ENCODE measurements at places on chromosomes 5 and 9.

DNA sequence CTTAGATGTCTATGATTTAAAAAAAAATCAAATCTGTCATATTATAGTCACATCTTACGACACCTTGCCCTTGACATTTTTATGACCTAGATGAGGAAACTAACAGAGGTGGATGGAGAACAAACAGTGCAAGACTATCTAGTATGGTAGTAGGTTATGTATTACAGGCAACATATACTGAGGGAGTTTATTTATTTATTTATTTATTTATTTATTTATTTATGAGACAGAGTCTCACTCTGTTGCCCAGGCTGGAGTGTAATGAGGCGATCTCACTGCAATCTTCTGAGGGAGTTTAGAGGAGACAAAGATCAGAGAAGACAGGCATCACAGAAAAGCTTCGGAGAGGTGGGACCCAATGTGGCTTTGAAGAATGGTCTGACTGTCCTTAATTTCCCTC, 4.5 kb upstream of the PBX3 start:
- DNase-seq = no peak

- DNase-seq = no peak
Measured at GRCh38 chr5:31993165-31993961, 180.8 kb downstream of the GOLPH3 start.

DNA sequence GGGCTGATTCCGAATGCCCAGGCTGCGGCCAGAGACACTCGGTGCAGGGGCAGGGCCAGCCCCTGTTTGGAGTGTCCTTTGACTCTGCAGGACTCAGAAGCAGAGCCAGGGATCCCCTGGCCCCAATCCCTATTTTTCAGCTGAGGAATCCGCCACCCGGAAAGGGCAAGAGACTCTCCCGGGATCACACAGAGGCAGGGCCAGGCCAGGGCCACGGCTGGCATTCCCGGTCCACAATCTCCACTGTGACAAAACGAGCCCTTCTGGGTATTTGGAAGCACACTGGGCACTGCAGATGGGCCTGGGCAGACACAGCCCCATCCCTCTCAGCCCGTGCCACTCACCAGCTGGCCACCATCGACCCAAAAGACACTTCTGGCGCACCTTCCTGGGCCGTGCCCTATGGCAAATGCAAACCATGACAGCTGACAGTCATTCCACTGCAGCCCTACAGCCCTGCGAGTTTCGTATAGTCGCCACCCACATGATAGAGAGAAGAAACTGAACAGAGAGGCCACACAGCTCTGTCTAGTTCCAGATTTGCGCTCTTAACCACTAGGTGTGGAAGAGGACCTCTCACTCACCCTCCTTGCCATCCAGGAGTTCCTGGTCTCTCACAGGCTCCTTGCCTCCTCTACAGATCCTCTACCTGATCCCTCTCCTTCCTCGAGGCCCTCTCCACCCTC, 13.3 kb downstream of the NR5A1 start:
- DNase-seq = no peak

DNA sequence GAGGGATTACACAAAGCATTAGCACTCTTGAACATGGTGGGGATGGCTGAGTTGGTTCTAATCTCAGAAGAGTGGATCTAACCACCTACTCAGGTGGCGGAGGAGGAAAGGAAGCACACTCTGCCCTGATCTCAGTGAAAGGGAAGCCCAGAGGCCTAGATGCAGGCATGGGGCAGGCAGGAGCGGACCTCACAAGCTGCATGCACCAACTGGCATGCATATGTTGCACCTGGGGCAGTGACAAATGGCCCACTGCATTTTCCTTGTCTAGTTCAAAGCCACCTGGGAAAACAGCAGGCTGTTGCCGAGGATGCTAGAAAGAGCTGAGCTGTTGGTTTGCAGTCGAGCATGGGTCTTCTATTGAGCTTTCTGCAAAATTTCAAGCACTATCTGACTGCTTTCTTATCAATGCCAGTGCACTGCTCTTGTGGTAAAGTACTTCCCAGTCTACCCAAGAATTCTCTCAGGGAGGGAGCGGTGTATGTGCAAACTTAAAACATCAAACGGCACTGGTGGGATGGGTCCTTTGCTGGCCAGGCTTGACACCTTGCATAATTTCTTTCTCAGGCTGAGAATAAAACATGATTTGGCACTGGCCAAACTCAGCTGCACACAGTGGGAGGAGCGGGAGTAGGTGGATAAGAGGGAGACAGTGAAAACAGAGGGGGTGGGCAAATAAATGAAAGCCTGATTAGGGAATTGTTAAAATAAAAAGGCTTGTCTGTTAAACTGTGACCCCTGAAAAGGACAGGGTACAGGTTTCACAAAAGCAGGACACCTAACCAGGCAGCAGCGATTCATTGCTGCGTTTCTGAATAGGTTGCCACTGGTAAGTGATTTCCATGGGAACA, 108.9 kb downstream of the MARCHF3 start:
- no peak for DNase-seq

GRCh38 chr5:80181618-80182211, 74.1 kb downstream of the SERINC5 start:
- no peak for DNase-seq

DNA sequence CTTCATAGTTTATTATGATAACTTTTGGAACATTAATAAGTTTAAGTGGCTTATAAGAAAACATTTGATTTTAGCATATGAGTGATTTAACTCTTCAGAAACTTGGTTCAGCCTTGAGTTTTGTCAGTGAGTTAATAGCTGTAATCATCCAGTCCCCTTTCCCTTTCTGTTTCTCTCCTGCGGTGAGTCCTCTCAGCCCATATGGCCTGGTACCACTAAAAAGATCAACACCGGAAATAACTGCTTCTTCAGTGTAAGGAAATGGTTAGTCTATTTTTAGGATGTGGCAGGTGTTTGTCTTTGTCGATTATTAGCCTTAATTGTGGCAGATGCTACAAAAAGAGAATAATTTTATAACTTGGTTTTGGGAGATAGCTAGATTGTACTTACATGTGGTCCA, 120.2 kb upstream of the GRHPR start:
- no peak for DNase-seq

DNA sequence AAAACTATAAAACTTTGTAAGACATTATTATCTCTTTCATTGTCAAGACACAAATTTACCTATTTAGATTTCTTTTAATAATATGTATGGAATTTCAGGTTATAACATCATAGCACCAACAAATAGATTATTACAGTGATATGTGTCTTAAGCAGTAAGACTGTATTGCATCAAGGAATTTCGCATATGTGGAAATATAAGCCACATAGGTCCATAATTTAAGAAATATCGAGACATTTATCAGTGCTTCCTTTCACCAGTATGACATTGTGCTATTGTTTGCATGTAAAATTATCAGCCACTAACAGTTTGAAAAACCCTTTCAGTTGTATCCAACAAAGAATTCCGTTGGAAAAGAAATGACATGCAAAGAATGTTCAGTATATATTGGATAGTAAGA, 186.7 kb upstream of the RASA1 start:
- DNase-seq = no peak

- DNase-seq = no peak
Measured at GRCh38 chr5:87411973-87412629, 629 bp downstream of the CCNH start.

- no peak for DNase-seq
Measured at GRCh38 chr5:78779771-78780616, 131.4 kb upstream of the LHFPL2 start.

GRCh38 chr5:158852622-158853021, 247.1 kb downstream of the EBF1 start:
- DNase-seq = no peak

GRCh38 chr9:27090711-27091110, 18.3 kb upstream of the TEK start:
- DNase-seq = no peak

GRCh38 chr5:78923622-78923970, 61.5 kb downstream of the ARSB start:
- DNase-seq = no peak

- no peak for DNase-seq
Measured at GRCh38 chr9:121199921-121200320, 1.7 kb downstream of the RAB14 start.

- no peak for DNase-seq
Measured at GRCh38 chr5:4989118-4989517, 151.0 kb upstream of the ADAMTS16 start.

DNA sequence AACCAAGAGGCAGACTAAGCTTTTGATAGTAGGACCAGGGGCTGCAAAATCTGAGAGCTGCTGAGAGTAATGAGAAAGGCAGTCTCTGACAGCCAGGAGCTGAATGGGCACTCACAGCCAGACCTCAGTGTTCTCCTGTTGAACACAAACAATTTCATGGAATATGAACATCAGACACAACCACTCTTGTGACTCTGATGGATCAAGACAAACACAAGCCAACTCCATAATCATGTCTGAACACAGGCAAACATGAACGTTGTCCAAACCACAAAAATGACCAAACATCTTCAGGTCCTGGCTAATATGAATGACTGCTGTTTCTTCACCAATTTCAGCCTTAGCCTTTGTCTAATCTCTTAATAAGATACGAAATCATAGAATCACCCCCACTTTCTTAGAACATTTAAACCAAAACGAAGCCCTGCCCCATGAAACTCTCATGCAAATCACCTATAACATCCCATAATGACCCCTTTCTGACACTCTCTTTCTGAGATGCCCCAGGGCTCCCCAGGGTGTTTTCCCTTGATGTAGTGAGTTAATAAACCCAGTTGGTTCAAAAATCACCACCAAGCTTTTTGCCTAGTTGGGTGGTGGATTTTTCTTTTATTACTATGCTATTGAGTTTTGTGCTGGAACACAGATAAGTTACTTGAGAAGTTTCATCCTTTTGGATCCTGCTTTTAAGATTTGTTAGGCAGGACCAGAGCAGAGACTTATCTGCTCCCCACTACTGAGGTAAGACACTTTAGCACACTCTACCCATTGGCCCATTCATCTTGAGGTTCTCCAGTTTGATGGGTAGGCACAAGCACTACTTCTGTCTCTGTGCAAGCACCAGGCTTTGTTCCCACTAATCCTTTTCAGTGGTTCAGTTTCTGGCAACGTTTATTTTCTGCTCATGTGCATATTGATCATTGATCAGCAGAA, 5.9 kb upstream of the ERAP2 start:
- no peak for DNase-seq

- no peak for DNase-seq
Measured at GRCh38 chr5:27311544-27311943, 273.2 kb upstream of the CDH9 start.

GRCh38 chr5:142016556-142016955, 3.7 kb upstream of the GNPDA1 start:
- peak; percentile 18 for DNase-seq

- DNase-seq = no peak
Measured at GRCh38 chr5:59709346-59709821, 184.1 kb downstream of the PDE4D start.

- DNase-seq = no peak
Measured at GRCh38 chr5:170848033-170848432, 13.8 kb upstream of the RANBP17 start.

- DNase-seq = no peak
Measured at GRCh38 chr5:135503871-135504270, 31.9 kb downstream of the NEUROG1 start.

GRCh38 chr5:2091921-2092320, 209.2 kb upstream of the IRX4 start:
- no peak for DNase-seq

DNA sequence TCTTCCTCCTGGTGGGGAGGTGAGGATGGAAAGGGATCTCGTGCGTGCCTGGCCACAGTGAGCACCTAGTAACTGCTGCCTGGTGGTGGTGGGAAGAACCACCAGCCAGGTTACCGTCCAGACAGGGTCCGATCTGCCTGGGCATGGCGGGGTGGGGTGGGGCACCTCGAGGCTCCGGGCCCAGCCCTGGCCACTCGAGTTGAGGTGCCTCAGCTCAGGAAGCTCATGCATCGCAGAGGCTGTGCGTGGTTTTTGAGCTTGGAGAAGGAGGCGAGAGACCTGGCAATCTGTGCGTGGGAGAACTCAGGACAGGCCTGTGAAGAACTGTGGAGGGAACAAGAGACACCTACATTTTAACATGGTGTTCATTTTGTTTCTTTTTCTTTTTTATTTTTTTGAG, 31.0 kb upstream of the FIBCD1 start:
- no peak for DNase-seq

DNA sequence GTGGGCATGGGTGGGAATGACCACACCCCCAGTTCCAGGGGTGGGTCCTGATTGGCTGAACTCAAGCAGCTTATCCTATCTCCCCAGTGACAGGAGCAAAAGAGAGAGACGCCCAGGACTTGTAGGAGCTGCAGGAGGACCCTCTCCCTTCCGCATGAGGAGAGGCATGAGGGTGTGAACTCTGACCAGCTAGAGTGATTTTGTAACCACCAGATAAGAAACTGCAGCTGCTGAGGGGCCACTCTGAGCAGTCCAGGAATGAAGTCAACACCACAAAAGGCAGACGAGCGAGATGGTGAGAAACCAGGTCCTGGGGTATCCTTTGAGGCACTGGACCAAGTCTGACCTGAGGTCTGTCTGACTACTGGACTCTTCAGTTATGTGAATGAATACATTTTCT, 521.9 kb downstream of the BNC2 start:
- no peak for DNase-seq

GRCh38 chr5:23626961-23627360, 119.6 kb downstream of the PRDM9 start:
- DNase-seq = no peak

- peak; percentile 81 for DNase-seq
Measured at GRCh38 chr5:79857714-79858409, 133.2 kb downstream of the MTX3 start.

DNA sequence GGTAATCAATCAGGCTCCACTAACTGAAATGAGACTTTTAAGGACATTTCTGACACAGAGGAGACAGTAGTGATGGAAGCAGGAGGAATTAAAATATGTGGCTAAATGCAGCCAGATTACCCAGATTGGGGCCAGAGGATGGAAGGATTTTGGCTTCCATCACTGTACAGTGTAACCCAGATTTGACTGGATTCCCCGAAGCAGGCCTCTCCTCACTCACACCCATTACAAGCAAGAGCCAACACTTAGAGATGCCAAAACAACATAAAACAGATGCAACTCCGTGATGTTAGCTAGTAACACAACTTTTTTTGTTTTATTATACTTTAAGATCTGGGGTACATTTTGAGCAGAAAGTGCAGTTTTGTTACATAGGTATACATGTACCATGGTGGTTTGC, 17.6 kb downstream of the TEK start:
- no peak for DNase-seq

GRCh38 chr9:3099646-3100045, 255.8 kb upstream of the PUM3 start:
- DNase-seq = no peak

GRCh38 chr9:129027224-129027684, 877 bp downstream of the SH3GLB2 start:
- DNase-seq = no peak
